Upper lobe of right lung (tissue), 1 donor: ENCODE measurements at places on chromosomes 2 and 18.

GRCh38 chr2:155692106-155692505 lies 640.4 kb downstream of the NR4A2 start:
- DNase-seq: no peak

GRCh38 chr2:28681606-28682005 lies 70.0 kb upstream of the PPP1CB start:
- DNase-seq: no peak

DNA sequence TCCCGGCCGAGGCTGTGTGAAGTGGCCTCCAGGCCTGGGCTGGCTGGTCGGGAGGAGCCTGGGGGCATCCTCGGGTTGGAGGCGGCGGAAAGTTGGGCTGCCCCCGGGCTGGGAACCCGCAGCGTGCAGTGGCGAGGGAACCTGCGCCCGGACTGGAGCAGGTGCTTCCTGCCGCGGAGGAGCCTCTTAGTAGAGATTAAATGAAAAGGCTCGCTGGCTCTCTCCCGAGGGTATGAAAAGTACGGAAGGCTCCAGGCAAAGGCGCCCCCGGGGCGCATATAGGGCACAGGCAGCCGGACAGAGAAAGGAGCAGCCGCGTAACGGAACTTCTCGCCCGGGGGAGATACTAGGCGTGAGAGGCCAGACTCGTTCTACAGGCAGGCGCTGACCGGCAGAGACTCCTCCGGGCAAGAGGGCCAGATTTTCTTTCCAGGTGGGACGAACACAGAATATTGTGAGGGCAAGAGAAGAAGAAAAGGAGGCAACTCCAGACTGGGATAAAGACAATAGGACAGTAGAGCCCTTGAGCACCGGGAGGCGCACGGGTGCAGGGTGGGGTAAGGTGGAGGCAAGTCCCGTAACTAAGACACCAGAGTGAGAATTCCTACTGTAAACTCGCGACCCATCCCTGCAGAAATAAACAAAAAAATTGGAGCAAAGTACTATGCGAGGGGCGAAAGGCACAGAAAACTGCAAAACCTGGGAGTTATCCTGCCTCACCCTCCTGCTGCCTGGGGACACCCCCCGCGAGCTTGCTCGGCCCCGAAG lies 816 bp downstream of the CDH2 start:
- DNase-seq: no peak

DNA sequence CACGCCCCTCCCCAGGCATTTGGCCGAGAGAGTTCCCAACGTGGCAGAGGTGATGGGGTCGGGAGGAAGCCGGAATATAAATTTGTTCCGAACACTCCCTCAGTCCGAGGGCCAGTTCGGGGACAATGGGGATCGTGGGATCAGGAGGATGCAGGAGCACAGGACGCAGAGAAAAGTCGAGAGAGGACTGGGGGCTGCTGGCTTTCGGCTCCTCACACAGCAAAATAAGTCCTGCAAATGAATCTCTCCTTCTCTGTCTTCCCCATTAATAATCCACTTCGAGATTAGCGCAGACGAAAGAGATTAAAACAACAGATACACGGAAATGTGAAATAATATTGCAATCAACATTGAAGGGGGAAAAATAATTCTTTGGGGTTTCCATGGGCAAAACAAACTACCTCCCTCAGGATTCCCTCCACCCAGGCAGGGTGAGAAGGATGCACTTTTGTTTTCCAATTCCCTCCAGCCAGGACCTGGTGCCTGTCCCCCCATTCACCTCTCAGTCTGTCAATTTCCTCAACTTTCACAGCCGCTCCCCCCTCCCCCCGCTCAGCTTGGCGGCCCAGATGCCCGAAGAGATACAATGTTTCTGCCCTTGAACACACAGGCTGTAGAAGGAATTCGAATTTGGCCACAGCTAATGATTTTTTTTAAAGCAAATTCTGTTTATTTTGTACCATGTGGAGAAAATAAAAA lies 3.1 kb upstream of the ZEB2 start:
- no peak for DNase-seq

DNA sequence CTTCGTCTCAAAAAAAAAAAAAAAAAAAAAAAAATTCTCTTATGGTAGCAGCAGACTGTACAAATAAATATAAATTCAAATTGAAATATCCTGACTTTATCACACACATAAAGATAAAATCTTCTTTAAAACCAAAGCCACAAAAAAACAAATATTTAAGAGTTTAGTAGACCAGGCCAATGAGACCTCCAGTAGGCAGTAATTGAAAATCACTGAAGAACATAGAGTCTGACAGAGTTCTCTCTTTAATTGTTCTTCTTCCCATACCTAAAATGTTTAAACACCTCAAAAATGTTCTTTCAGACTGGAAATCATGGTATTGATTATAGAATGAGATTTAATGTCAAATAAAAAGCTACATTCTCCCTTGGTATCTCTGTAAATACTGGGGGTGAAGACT lies 20.8 kb downstream of the PRPF40A start:
- DNase-seq: no peak

DNA sequence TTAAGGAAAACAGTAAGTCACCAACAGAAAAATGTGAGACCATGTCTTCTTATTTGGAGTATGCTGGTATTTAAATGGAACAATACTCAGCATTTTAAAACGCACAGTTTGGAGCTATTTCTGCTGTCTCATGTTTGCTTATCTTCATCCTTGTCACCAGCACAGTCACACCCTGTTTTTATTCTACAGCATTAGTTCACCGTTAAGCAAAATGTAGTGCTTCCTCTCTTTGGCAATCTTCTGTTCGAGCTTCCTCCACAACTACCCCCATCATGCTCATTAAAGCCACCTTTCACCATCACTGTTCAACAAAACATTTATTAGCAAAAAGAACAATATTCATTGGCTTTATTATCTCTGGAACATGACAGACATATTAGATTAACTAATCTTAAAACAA lies 64.0 kb downstream of the SLC40A1 start:
- no peak for DNase-seq

- DNase-seq: no peak
These were observed 992.7 kb downstream of the TMEM182 start for GRCh38 chr2:103754530-103754929.

- DNase-seq: no peak
These were observed 5.2 kb downstream of the PNKD start for GRCh38 chr2:218275371-218276072.

DNA sequence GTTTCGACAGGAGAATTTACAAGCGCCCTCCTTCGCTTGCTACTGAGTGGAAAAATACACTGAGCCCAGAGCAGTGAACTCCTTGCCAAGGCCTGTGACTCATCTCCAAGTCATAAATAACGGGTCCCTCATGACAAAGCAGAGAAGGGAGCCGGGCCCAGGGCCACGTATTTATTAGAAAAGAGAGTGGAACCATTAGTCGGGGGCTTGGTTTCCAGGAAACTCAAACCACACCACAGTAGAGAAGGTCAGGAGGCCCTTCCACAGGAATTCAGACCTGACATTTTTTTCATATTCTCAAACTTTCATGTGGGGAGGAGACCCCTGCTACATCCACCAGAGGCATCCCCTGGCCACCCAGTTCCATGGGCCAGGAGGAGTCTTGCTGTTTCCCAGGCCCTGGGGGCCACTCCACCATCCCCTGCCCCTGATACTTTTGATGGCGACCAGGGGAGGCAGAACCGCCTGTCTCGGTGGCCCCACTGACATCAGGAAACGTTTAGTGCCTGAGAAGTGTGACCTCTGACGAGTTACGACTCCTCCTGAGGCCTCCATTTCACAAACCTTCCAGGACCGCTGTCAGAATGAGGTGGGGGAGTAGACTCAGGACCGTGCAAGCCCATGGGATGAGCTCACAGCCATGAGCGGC lies 289.7 kb downstream of the DYSF start:
- DNase-seq: no peak

GRCh38 chr18:69622184-69622583 lies 221.5 kb downstream of the DOK6 start:
- no peak for DNase-seq

- DNase-seq: no peak
These were observed 159.6 kb upstream of the NOSTRIN start for GRCh38 chr2:168642873-168643272.

DNA sequence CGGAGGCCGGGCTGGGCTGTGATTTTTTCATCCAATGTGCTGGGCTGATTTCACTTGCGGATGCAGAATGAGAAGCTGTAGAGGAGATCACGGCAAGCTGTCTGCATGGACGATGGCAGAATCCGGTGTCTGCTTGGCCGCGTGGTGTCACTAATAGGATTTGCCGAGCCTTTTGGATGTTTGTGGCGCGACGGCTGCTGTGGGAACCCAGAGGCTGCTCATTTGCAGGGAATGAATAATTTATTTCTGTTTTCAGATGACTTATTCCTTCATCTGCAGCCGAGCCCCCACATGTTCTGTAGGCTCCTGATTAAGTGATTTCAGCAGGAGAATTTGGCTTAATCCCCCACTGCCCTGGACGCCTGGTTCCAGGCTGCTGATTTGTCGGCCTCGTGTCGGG lies 62.6 kb downstream of the ODC1 start:
- DNase-seq: no peak

DNA sequence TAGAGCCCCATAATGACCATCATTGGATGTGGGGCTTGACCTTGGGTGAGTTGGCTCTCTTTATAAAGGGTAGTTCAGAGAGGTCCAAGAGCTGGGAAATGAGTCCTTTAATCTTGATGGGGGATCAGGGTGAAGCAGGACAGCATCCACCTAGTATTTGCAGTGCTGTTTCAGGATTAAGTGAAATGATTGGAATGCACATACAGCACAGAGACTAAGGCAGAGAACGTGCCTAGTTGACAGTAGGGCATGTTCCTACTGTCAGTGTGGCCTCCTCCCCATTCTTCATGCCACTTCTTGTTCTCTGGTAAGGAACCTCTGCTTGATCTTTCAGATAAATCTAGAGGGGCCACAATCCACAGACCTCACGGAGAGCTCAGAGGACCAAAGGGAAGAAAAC lies 78.9 kb downstream of the TRIM43 start:
- no peak for DNase-seq

DNA sequence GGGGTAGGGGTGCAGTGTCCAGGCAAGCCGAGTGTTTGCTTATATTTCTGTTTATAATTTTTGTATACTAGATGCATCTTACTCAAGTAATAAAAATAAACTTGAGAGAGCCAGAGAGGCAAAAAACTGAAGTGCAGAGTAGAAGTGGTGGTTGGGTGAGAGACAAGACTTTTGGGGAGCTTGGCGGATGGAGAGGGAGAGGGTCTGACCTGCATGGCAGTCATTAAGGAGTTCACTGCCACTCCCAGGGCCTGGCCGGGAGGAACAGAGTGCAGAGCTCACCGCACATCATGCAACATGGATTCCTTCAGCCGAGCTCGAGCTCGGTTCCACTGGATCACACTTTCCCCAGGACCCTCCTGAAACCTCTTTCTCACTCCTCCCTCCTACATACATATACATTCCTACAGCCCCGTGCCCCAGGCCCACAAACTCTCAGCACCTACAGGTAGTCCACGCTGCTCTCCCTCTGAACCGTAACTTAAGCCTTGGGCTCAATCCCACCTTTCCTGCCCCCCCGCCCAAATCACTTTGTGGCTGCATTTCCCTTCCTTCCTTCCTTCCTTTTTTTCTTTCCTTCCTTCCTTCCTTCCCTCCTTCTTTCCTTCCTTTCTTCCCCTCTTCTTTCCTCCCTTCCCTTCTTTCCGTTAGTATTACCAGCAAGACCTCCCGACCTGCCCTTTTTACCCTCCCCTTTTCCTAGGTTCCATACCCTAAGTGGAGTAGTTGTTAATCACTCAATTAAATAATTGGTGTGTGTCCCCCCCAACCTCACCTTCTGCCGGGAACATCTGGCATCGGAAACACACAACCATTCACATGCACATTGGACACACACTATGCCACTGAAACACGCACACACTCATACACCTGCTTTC lies 37.1 kb upstream of the ATP6V1B1 start:
- no peak for DNase-seq

DNA sequence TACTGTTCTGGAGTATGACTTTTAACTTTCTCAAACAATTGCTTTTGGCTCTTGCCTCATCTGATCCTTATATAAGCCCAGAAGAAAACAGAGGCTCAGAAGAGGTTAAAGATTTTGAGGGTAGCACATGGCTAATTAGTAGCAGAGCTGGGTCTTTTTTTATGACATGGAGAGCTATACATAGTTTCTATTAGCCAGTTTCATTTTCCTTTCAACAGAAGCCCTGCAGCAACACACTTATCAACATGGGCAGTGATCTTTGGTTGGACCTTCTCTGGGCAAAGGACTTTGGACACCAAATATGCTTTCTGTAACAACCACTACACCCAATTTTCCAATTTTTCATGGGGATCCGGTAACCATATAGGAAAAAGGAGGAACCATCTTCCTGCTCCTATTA lies 64.9 kb downstream of the NCKAP5 start:
- DNase-seq: no peak

GRCh38 chr2:196329959-196330358 lies 158.6 kb upstream of the STK17B start:
- DNase-seq: no peak

GRCh38 chr2:223979730-223980396 lies 22.6 kb downstream of the MRPL44 start:
- DNase-seq: no peak

DNA sequence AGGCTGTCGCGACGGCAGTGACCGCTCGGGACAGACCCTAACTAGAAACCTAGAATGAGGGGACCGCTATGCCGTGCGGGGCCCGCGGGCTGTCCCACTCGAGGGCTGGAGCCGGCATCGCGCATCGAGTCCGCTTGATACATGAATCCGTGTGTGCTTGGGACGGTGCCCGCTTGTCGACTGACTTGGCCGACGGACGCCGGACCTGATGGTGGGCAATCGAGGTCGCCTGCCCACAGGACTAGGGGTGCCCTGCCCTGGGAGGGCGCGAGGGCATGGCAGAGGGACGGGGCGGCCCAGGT lies 749 bp upstream of the PTMA start:
- no peak for DNase-seq

DNA sequence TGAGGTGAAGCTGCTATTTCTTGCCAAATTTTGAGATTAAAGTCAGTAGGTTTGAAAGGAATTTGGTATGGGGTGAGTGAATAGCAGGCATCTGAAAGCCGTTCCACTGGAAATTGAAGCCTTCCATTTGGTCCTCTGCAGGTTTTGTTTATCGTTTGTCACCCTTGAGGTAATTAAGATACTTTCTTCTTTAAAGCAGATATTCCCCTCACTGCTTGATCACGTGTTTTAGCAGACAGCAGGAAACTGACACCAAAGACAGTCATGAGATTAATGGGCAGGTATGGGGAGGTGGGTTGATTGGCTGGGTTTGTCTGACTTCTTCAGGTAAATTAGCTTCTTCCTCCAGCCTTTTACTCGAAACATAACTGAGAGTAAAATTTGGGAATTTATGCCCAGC lies 10.7 kb downstream of the LPIN1 start:
- DNase-seq: no peak

GRCh38 chr2:37415128-37415820 lies 70.8 kb downstream of the QPCT start:
- DNase-seq: no peak

GRCh38 chr18:35138773-35139172 lies 97.6 kb downstream of the MAPRE2 start:
- DNase-seq: no peak
